Activated CD4-positive, alpha-beta memory T cell treated with anti-CD3 and anti-CD28 coated beads for 36 hours (primary cell): ENCODE measurements at places on chromosomes 6 and 20.

GRCh38 chr20:20668639-20669038 is 43.8 kb downstream of the RALGAPA2 start:
- DNase-seq, result no peak

GRCh38 chr6:42369568-42369967 is 82.2 kb downstream of the TRERF1 start:
- peak; percentile 73 for DNase-seq

- peak; percentile 45 for DNase-seq
Measured at GRCh38 chr6:150079604-150080003, 10.7 kb upstream of the ULBP3 start.

- DNase-seq, result no peak
Measured at GRCh38 chr20:12166053-12166717, 248.5 kb downstream of the BTBD3 start.

- no peak for DNase-seq
Measured at GRCh38 chr6:47853766-47854165, 71.9 kb downstream of the OPN5 start.

GRCh38 chr6:68774843-68775242 is 139.8 kb downstream of the ADGRB3 start:
- DNase-seq, result no peak

DNA sequence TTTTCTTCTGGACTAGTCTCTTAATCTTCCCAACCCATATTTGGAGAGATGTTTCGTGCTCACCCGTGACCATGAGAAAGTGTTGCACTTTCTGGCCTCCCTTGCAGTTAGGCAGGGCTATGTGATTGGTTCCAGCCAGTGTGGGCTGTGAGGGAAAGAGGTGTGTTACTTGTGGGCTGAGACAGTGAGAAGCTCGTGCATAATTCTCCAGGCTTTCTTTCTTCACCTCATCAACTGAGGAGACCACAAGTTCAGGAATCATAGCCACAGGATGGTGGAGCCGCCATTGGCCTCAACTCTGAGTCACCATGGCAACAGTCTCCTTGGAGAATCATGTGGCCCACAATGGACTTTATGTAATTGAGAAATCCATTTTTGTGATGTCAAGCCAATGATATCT is 57.5 kb upstream of the FUCA2 start:
- DNase-seq, result peak; percentile 13

- DNase-seq, result no peak
Measured at GRCh38 chr6:87529221-87529620, 56.4 kb downstream of the SLC35A1 start.

GRCh38 chr20:56259948-56260347 is 11.4 kb downstream of the MC3R start:
- no peak for DNase-seq

GRCh38 chr20:34365765-34366213 is 2.7 kb downstream of the ITCH start:
- peak; percentile 30 for DNase-seq

GRCh38 chr6:136969433-136969832 is 47.3 kb downstream of the SLC35D3 start:
- DNase-seq, result no peak

DNA sequence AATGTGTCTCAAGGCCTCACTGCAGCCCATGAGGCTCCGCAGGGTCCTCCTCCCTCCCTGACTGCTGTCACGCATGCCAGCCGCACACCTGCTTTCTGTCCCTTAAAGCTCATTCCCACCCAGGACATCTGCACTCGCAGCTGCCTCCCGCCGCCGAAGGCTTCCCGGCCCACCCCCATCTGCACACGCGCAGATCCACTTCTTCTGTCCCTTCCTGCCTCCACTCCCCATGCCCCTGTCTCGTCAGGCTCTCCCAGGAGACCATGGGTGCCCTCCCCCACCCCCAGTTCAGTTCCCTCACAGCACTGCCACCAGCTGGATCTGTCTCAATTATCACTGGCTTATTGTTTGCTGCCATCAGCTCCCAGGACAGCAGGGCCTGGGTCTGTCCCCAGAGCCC is 63.0 kb downstream of the RIPOR3 start:
- no peak for DNase-seq

DNA sequence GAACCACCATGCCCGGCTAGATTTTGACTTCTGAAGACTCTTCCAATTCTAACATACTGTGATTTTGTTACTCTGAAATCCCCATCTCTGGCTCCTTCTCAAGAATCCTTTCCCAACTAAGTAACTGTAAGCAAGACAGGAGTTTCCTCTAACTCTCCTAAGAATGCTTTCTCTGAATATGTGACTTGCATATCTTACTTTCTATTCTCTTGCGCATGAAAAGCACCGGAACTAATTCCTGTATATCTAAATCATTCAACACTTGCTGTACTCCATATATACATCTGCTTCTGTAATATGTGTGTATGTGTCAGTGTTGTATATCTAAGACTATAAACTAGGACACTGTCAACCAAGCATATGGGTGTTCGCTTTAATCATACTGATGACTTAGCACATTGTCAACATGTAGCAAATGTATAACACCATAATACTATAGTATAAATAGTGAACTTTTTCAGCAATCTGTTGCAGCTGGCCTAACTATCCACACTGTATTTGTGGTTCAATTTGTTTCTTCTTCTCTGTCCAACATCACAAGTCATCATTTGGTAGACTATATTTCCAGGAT is 108.1 kb upstream of the PRDM1 start:
- no peak for DNase-seq

GRCh38 chr6:114339706-114340105 is 3.1 kb downstream of the HS3ST5 start:
- no peak for DNase-seq

DNA sequence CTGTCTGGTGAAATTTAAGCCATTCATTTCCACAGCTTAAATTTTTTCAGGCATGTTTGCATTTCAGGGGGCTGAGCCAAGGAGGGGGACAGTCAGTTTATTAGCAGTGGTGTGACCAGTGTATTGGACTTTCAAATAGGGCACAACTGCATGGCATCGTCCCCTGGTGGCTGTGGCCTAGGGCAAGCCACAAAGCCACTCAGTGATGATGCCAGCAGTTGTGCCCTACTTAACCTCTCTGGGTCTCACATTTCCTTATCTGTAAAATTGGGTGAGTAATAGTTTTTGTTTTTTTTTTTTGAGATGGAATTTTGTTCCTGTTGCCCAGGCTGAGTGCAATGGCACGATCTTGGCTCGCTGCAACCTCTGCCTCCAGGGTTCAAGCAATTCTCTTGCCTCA is 48.0 kb downstream of the CDC5L start:
- no peak for DNase-seq

- DNase-seq, result no peak
Measured at GRCh38 chr6:96059586-96059985, 43.8 kb downstream of the FUT9 start.

DNA sequence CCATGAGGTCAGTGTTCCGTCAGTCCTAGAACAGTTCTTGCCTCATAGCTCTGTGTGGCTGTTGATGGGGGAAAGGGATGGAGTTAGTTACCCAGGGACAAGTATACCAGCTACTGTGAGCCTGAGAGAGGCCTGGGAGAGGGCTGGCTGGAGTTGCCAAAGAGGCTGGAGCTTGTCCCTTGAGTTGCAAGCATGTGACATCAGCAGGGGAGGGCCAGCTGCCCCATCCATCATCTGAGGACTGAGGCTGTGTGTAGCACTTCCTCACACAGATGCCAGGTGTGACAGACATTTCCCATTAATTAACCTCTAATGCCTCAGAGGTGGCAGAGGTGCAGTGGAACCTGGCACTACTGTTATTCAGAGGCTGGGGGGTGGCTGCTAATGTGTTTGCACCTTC is 131.6 kb downstream of the PHACTR3 start:
- no peak for DNase-seq

GRCh38 chr6:10400330-10400729 is 14.5 kb downstream of the TFAP2A start:
- DNase-seq, result no peak

DNA sequence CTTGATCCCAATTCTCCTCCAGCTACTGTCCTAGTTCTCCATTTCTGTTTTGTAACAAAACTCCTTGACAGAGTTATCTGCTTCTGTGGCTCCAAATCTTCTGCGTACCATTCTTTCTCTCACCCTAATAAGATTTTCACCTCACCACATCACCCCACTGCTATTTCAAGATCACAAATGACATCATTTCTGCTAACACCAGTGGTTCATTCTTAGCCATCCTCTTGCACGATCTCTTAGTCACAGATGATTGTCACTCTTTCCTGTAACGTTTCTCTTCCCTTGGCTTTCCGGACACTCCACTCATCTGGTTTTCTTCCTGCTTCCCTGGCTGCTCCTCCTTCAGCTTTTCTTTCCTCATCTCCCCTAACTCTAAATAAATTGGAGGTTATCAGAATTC is 56.8 kb upstream of the FABP7 start:
- DNase-seq, result no peak

DNA sequence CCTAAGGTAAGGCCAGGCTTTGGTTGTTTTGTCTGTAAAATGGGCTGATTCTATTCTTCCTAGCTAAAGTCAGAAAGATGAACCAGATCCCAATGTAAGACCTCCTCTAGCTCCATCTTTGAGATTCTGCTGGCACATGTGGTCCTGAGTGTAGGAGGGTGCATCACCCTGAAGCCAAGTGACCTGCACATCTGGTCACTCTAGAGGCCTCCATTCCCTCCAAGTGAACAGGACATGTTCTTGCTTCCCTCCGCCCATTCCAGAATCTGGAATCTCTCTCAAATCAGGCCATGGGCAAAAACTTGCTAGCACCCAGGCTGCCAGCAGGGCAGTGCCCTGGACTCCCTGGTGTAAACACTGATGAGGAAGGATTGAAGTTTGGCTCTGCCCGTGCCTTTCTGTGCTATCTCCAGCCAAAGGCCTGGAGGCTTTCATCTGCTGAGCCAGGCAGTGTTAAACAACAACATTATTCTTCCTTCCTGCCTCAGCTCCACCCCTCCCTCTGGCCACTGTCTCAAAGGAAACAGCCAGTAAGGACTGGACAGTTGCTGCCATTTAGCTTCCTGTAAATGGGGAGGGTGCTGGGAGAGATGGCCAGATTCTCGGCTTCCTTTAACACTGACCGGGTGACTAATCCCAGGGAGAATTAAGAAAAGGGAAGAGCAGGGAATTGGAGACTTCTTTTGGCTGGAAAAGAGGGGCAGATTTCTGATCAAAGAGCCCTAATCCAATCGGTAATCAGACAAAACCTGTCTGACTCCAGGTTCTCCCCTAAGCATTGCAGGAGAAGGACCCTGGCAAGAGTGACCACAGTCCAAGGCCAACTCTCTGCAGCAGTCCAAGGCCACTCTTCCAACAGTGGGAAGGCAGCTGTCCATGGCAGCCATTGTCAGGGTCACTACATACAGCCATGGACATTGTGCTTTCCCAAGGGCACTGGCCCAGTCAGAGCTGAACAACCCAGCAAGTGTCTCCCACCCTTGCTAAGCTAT is 19.5 kb upstream of the ADGRF1 start:
- DNase-seq, result no peak

- no peak for DNase-seq
Measured at GRCh38 chr6:137358273-137358672, 135.9 kb downstream of the OLIG3 start.

- DNase-seq, result no peak
Measured at GRCh38 chr20:46264391-46265266, 43.7 kb downstream of the CDH22 start.

DNA sequence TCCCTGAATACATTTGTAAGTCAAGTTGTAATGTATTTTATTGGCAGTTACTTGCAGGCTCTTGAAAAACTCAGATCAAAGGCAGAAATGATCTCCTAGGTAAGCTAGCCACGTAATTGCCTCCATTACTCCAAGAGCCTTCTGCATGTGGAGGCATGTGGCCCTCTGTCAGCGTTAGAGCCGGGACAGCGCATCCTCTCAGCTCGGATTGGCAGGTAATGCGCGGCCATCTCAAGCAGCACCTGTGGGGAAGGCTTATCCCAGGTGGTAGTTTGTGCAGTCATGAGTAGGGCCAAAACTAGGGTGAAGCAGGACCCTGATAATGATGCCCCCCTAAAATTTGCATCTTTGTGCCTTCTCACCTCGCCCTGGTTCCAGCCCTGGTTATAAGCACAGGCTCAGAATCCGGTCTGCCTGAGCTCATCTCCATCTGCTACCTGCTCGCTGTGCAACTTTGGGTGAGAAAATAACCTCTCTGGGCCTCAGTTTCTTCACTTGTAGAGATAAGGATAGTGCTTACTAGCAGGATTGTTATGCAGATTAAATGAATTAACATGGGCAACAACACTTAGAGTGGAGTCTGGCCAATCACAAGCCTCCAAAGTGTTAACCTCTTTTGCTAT is 157.5 kb upstream of the PMEPA1 start:
- no peak for DNase-seq

DNA sequence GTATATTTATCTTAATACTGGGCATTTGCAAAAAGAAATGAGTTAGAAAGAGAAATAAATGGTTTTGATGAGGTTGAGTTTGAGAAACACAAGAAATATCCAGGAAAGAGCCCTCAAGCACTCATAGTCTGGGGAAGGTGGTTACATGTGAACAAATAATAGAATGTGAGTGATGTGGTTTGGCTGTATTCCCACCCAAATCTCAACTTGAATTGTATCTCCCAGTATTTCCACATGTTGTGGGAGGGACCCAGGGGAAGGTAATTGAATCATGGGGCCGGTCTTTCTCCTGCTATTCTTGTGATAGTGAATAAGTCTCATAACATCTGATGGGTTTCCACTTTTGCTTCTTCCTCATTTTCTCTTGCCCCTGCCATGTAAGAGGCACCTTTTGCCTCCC is 334.1 kb downstream of the COL12A1 start:
- no peak for DNase-seq

DNA sequence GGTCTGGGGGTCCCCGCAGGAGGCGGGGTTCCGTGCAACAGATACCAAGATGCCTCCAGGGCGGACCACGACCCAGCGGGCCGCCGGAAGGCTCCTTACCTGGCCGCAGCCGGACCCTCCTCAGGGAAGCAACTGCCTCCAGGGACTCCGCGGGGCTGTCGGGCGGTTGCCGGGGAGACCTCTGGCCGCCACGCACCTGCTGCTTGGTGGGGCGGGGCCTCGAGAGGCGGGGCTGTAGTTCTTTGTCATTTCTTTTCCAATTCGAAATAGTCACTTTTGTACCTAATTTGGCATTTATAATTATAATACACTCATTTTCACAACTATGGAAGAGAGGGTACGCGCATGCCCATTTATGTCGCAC is 647 bp downstream of the AK9 start:
- DNase-seq, result peak; percentile 79

GRCh38 chr6:44538807-44539201 is 151.3 kb downstream of the CDC5L start:
- DNase-seq, result no peak

- DNase-seq, result no peak
Measured at GRCh38 chr6:130958468-130958867, 104.6 kb downstream of the EPB41L2 start.
